Fibroblast of gingiva (primary cell): ENCODE measurements at places on chromosomes 3 and 15.

GRCh38 chr3:98565237-98565643 lies 28.2 kb downstream of the CPOX start:
- no peak for DNase-seq

- no peak for DNase-seq
Measured at GRCh38 chr3:59245300-59245858, 195.6 kb upstream of the CFAP20DC start.

GRCh38 chr15:68725736-68726135 lies 95.0 kb downstream of the ANP32A start:
- DNase-seq = peak; percentile 64

DNA sequence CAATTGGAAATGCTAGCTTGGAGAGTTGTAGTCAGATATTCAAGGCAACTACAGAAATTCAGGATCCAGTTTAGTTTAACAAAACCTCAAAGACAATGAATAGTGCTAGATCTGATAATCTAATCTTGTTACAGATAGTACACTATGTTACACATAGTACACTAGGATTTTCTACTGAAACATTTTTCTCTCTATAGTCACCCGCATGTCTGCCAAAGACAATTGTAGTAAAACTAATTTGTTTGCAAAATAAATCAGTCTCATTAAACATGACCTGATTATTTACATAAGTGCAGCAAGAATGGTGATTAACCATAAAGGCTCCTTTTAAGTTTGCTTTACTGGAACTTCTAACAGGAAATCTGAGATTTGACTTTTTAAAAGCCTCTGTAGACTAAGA lies 52.0 kb downstream of the ILDR1 start:
- peak; percentile 6 for DNase-seq

DNA sequence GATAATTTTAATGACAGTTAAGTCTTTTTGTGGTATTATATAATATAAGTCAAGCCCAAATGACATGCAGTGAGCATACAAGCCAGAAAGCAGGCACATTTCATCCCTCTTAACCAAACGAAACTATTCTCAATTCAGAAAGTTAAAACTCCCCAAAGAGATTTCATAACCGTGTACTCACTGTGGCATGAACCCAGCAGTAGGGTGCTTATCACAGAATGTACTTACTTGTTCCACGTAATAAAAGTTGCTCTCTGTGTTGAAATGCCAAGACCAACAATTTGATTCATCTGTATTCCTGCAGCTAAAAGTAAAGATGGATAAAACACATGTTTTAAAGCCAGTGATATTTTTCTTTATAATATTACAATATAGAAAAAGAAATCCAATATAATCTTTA lies 12.1 kb downstream of the GK5 start:
- DNase-seq = peak; percentile 73

- no peak for DNase-seq
Measured at GRCh38 chr3:183085634-183086390, 13.5 kb downstream of the MCCC1 start.

GRCh38 chr3:194247350-194247740 lies 103.8 kb downstream of the CPN2 start:
- DNase-seq = no peak

DNA sequence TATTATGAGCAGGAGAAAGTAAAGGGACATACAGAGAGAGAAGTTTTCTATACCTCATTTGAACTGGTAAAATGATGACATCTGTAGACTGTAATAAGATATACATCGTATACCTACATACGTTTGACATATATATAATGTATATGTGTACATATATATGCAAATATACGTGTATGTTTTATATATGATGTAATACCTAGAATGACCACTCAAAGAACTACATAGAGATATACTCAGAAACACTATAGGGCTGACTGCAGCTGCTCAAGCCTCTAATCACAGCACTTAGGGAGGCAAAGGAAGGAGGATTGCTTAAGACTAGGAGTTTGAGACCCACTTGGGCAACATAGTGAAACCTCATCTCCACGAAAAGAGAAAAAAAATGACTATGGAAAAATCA lies 48.5 kb upstream of the MCTP2 start:
- no peak for DNase-seq

DNA sequence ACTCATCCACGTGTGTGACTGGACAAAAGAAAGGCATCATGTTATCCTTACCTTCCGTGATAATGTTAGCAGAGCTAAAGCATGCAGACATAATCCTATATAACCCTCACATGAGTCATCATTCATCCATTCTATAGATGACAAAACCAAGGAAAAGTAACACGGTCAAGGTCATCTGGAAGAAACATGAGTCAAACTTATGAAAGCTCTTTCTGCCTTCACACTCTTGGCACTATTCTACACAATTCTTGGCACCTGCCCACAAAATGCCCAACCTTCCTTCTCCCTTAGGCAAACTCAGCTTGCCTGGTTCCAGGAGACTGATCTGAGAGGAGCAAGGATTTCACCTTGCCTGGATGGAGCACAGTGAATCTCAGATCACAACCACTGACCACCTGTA lies 66.9 kb downstream of the PRICKLE2 start:
- DNase-seq = peak; percentile 32

- no peak for DNase-seq
Measured at GRCh38 chr15:32643907-32644445, 2.5 kb downstream of the SCG5 start.

DNA sequence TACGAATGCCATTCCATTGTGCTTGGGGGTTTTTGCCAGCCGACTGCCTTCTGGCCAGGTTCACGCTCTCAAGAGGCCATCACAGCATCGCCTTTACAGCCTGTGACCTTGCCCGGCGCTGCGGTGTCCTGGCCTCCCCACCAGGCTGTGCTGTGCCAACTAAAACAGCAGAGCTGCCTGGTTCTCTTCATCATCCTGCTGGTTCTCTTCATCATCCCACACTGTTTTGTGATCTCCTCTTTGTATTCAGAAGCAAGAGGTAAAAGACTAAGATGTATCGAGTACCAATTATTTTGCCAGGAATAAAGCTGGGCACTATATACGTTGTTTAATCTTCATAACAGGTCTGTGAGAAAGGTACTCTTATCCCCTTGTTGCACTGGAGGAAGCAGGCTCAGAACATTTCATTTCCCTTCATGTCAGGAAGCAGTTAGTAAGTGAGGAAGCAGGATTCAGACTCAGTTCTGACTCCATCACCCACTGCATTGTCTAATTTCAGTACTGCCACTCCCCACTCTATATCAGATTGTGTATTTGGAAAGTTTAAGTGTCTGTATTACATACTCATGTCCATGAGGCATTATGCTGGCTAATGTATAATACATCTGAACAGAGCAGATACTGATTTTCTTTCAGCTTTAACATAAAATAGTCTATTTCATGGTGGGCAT lies 92.7 kb downstream of the LRRC28 start:
- no peak for DNase-seq

DNA sequence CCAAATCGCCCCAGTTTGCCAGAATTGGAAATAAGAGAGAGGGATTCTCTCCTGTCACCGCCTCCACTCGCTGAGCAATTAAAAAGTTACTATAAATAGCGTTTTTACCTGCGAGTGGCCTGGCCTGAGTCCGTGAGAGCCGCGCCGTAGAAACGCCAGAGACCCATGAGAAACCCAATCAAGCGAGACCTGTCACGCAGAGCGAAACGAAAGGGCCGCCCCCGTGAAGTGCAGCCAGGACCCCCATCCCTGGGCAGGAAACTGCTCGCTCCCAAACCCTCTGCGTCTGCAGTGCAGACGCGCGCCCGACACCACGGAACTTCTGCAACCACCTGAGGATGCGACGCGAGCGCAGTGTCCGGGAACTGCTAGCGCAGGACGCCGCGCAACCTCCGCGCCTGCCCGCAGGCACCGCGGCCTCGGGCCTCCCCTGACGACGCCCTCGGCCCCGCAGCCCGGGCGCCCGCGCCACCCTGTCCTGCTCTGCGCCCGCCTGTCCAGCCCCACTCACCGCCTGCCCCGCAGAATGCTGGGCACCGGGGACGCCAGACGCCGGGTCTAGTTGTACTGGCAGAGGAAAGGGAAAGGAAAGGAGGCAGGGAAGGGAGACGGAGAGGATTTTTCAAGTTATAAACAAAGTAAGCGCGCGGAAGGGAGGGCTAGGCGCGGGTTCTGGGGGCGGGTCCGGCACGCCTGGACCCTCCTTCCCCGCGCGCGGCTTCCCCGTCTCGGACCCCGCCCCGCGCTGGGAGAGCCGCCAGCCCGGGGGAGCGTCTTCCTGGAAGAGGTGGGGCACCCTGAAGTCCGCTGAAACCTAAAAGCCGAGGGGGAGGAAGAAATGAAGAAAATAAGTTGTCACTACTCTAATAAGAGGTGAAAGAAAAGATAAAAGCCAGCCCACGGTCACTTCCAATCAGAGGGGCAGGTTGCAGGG lies at the start of gene PLSCR4:
Gene PLSCR4, minus strand, starts transcription at position 657 of the 934 bp plus-strand sequence. CDS start 29,034 bp downstream, outside the sequence.
- peak; percentile 89 for DNase-seq

DNA sequence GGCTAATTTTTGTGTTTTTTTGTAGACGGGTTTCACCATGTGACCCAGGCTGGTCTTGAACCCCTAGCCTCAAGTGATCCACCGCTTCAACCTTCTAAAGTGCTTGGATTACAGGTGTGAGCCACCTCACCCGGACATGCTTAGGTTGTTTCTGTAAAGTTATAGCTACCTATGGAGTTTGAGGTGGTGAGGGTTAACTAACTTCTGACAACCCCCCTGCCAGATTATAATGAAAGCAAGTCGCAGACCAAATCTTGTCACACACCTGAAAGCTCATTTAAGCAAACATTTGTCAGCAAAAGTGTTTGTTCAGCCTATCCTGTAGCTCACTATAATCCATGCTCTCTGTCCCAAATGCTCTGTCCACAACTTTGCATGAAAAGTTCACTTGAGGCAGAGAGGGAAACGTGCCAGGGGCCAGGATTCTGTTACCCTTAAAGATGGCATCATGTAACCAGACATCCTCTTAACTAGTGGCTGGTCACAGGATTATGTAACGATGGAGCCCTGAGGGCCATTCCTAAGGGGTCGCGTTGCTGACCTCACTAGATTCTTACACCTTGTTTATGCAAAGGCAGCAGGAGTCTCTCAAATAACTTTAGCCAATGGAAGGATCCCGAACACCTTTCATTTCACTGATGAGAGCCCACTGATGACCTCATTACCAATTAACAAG lies 24.1 kb upstream of the SENP5 start:
- peak; percentile 6 for DNase-seq

- no peak for DNase-seq
Measured at GRCh38 chr15:87033056-87033455, 953.4 kb downstream of the AGBL1 start.

DNA sequence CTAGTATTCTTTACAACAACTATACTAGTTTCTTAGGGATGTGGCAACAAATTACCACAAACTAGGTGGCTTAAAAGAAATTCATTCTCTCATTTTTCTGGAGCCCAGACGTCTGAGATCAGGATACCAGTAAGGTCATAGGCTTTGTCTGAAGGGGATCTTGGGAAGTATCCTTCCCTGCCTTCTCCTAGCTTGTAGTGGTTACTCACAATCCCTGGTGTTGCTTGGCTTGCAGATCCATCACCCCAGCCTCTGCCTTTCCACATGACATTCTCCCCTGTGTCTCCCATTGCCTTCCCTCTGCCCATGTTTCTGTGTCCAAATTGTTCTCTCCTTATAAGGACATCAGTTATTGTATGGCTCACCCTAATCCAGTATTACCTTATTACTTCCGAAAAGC lies 24.3 kb upstream of the CLDN1 start:
- no peak for DNase-seq

- DNase-seq = no peak
Measured at GRCh38 chr3:134516905-134517304, 31.0 kb downstream of the CEP63 start.

GRCh38 chr3:58585994-58586393 lies 8.8 kb upstream of the FAM107A start:
- no peak for DNase-seq

DNA sequence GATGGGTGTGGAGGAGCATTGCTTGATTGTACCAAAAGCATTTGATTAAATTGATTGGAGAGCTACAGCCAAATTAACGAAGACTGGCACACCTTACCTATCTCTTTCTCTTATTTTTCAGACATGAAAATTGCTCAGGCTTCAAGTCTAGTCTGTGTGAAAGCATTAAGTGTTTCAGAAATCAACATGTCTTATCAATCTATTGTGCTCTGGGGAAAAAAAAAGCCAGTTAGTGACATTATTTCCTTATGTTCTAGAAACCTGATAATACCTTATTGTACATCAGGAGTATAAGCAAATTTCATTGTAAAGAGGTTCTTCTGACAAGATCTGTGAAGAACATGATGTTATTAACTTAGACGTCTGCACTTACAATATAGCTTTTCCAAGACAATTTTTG lies 465.2 kb downstream of the IL5RA start:
- no peak for DNase-seq

DNA sequence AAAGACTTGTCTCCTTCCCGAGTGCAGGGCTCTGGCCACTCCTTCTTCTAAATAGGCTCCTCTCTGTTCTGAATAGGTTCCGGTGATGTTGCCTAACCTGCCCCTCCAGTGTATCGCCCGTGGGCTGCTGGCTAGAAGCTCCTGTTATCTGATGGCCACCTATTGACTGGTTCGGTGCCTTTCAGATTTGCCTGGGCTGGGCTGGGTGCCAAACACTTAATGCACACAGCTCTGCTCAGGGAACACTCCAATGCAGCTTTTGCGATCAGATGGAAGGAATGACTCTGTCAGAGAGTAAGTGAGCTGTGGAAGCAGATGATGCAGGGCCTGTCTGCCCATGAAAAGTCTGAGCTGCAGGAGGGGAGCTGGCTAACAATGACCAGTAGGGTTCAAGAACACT lies 112.9 kb downstream of the CORO2B start:
- no peak for DNase-seq

- peak; percentile 2 for DNase-seq
Measured at GRCh38 chr15:73125219-73125618, 73.0 kb downstream of the NEO1 start.

DNA sequence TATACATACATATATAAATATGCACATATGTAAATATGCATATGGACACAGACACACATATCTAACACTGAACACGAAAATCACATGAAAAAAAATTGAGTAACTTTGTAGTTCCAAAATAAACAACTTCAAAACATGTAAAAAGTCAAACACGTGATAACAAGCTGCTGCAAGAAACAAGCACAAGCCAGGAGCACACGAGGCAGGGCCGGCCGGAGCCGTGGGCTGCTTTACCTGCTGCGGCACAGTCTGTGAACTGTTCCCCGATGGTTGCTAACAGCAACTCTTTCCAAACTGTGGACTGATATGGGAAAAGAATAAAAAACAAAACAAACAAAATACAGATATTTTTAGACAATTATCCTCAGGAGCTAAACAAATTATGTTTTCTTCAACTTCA lies 31.6 kb downstream of the EIF4E3 start:
- no peak for DNase-seq
